ENCODE measurements at places on chromosomes 2 and 18.
A peak's percentile ranks its signal among the peaks of the same experiment; 100 is the strongest.

DNA sequence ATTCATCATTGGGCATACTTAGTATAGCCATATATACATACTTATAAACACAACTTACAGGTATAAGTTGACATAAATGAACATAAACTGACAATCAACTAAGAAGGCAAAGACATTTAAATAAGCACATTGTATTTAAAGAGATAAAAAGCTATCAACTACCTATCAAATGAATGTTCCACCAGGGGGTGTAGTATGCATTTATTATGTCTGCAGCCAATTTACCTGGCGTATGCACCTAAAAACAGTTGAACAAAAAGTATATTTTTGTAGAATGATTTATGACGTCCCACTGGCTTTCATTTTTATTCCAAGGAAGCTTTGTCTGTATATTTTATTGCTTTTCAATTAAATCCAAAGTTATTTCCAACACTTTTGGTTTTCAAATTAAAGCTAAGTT, 323.5 kb downstream of the AFF3 start:
- DNase-seq = no peak

DNA sequence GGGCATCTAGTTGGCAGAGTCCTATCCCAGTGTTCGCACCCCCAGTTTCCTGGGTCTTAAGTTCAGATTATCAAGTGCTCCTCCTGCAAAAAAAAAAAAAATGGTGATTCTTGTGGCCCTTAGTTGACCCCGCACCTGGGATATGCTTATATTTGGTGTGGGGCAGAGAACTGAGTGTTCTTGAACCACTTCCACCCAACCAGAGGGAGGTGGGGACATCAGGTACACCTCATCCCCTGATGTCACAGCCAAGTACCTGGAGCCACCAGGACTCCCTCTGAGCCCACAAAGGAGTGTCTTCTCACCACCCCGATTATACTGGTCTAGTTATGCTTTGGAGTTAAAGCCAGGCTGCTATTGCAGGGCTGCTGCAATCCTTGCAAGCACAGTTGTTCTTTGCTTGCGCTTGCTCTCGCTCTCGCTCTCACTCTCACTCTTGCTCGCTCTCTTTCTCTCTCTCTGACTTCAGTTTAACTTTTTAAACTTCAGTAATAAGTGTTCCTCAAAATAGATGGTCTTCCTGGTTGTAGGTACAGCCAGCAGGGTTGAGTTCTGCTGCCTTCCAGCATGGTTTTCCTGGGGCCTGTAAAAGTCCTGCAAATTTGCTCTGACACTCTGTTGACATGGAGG, 265.7 kb downstream of the NEDD4L start:
- DNase-seq = no peak

GRCh38 chr2:176356251-176356650, 87.0 kb downstream of the MTX2 start:
- no peak for DNase-seq

GRCh38 chr2:29509397-29509796, 394.2 kb downstream of the CLIP4 start:
- no peak for DNase-seq

- DNase-seq = no peak
Observed at GRCh38 chr2:26637811-26638310, 3.3 kb downstream of the CIB4 start.

GRCh38 chr2:191933307-191934105, 86.6 kb upstream of the CAVIN2 start:
- no peak for DNase-seq

- DNase-seq = no peak
Observed at GRCh38 chr2:121386102-121386501, 101.1 kb upstream of the TFCP2L1 start.

GRCh38 chr2:70985956-70986355, 7.5 kb downstream of the ANKRD53 start:
- DNase-seq = no peak

DNA sequence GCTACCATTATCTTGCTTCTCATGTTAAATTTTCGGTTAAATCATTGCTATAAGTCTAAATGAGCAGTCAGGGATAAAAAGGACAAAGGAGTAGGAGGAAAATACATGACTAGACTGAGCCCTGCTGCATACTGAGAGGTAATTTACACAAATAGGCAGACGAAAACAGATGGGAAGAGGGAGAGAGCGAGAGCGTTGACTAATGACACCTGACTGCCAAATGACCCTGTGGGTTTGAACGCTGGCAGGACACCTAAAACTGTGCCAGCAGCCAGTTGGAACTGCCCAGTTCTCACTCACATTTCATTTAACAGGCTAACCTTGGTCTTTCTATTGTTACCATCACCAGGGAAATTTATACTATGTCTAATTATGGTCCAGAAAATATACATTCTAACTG, 978.2 kb downstream of the CPS1 start:
- no peak for DNase-seq

DNA sequence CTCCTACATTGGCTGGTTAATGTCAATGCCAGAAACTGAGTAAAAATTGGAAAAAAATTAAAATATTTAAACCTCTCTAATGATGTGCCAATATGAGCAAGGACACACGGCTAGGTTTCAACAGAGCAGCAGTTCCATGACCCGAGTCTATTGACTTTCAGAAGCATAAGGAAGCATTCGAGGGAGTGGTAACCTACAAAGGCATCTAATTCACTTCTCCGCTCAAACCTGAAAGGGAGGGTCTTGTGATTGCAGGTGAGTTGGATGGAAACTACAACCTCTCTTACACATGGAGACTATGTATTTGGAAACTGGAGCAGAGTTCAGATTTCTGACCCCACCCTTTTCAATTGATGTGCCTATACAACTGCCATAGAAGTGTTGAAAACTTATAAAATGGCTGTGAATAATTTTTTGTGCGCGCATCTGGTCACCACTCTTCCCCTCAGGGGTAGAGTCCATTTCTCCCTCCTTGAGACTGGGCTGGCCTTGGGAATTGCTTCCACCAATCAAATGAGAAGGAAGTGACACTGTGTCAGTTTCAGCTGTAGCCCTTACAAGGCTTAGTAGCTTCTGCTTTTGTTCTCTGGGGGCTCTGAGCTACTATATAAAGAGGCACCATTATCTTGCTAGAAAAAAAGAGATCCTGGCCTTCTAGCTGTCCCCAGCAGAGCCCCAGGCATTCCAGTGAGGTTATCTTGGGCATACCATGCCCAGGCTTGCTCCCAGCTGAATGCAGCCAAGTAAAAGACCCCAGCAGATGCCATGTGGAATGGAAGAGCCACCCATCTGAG, 278.0 kb downstream of the EPHA4 start:
- no peak for DNase-seq

DNA sequence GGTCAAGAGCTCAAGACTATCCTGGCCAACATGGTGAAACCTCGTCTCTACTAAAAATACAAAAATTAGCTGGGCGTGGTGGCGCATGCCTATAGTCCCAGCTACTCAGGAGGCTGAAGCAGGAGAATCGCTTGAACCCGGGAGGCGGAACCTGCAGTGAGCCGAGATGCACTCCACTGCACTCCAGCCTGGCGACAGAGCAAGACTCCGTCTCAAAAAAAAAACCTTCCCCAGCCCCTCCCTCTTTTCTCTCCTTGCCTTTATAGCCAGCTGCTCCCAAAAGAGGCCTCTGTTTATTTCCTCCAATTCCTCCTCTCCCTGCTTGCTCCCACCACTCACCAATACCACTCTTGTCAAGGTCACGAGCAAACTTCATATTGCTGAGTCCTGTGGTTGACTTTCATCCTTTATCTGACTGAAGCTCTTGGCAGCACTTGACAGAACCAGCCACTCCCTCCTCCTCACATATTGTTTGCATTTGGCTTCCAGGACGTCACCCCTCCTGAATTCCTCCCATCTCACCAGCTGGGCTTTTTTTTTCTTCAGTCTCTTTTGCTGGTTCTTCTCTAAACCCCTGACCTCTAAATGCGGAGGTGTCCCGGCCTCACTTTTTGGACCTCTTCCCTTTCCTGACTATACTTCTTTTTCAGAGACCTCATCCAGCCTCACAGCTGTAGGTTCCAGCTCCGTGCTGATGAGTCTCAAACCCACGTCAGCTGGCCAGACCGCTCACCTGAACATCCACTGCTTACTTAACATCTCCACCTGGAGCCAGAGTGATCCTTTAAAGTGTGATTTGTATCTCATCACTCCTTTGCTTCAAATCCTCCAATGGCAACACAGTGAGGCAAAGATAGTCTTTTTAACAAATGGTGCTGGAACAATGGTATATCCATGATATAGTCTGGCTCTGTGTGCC, 84.6 kb upstream of the CAB39 start:
- DNase-seq = no peak

DNA sequence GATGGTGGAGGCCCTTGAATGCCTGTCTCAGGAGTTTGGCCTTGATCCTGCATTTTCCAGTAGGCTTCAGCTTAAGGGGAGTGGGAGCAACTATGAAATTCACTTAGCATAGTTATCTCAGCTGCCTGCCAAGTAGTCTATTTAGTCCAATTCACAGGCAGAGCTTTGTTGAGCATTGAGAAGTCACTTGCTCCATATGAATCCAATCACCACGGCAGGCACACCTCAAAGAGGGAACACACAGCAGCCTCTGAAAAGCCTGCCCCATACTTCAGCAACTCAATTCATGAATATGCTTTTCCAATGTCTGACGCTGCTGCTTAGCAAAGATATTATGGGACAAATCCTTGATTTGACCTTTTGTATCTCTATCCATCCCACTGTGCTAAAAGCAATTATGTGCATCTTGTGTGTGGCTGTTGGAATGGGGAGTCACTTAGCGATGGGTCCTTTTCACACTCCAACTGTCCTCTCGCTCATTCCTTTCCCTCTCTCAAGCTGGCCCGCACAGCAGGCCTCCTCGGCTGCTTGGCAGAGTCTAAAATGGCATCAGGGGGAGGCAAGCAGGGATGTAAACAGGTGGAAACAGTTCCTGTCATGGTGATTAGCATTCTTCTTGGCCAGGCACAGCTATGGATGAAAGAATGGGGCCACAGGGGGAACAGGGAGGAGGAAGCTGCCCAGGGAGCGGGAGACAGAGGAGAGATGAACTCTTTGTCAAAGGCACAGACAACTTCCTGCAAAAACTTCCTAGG, 56.0 kb upstream of the LRPPRC start:
- no peak for DNase-seq

- no peak for DNase-seq
Observed at GRCh38 chr18:54822872-54823845, 5.1 kb upstream of the RAB27B start.

DNA sequence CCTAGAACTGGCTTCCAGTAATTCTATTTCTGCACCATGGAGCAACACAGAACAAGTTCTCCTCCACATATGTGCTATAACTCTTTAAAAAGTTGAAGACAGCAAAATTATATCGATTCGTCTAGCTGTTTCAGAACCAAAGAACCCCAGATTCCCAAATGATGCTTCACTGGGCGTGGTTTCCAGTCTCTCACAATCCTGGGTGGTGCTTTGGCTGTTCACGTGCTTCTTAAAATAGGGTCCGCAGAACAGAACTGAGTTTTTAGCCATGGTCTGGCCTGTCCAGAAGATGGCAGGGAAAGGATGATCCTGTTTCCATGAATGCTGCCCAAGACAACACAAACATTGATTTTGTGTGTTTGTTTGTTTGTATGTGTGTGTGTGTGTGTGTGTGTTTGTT, 37.6 kb upstream of the PARD3B start:
- DNase-seq = no peak

- DNase-seq = no peak
Observed at GRCh38 chr2:27735263-27735904, 36.1 kb upstream of the MRPL33 start.

- no peak for DNase-seq
Observed at GRCh38 chr2:192029089-192029488, 165.6 kb downstream of the TMEFF2 start.

DNA sequence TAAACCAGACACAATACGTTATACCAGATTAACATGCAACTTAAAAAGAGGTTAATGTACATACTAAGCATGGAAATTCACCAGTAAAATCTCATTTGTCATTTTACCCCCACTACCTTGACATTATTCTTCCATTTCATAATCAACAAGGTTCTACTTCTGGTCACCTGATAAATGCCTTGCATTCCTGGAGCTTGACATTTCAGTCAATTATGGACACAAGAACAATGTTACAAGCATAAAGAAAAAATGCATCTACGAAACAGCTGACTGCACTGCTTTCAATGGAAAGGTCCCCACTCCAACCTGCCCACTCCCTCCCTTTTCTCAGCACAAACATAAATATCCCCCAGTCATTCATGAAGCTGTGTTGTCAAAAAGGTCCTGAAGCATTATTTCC, 31.4 kb downstream of the ARL5A start:
- DNase-seq = no peak

GRCh38 chr2:40955635-40956034, 503.7 kb upstream of the SLC8A1 start:
- DNase-seq = no peak

GRCh38 chr2:28539118-28539541, 43.3 kb downstream of the PLB1 start:
- DNase-seq = peak; percentile 22

- no peak for DNase-seq
Observed at GRCh38 chr2:186991766-186992417, 142.9 kb upstream of the ZSWIM2 start.

DNA sequence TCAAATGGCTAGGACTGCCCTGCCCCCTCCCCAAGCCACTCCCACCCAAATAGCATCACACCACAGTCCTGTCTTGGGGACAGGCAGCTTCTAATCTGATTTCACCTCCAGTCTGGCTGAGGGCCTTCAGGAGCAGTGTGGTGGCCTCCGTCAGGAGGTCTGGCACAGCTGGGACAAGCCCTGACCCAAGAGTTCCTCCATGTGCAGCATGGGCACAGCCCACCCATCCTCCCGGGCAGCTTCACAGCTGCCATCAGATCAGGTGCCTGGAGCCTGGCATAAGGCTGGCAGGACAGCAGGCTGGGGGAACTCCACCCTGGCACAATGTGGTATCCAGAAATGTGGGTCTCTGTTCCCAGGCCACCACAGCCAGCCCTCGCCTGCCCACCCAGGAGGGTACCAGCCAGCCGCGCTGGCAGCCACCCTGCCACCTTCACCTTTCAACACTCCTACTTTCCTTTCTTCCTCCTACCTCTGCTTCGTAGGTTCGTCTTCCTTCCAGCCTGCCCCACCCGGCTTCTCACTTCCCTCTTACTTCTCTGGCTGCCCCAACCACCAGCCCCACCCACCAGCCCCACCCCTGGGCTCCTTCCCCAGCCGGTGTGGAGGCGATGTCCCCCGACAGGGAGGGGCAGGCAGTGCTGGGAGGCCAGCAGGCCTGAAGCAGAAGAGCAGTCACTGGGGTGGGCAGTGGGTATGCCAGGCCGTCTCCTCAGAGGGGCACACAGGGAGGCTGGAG, at the start of gene CAPG:
TSS of gene CAPG (minus strand) at position 522 of the 739 bp plus-strand sequence. CDS start 8,221 bp downstream, outside the sequence.
- peak; percentile 15 for DNase-seq

GRCh38 chr2:67684991-67685390, 287.9 kb downstream of the ETAA1 start:
- DNase-seq = no peak

DNA sequence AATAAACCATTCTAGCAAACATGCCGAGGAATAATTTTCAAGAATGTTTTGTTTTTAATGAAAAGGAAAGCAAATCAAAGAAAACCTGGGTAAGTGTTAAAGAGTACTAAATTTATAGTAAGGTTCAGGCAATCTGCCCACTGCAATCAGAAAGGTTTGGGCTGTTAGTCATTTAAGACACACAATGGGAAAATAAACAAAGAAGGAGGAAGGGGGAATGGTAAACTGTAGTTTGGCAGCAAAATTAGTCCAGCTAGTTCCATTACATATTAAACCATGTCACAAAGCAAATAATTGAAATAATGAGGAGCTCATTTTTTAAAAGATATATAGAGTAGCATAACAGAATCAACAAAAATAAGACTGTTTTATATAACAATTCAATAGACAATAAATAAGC, 87.5 kb upstream of the COPS8 start:
- DNase-seq = no peak
